Activated CD4-positive, alpha-beta T cell treated with anti-CD3 and anti-CD28 coated beads, Interleukin-2, amount 50 U/mL, for 1 hour (primary cell): ENCODE measurements at places on chromosomes 3 and 15.

GRCh38 chr3:96434651-96435050 is 379.7 kb upstream of the EPHA6 start:
- DNase-seq, result no peak

GRCh38 chr15:78772738-78773137 is 38.5 kb downstream of the ADAMTS7 start:
- no peak for DNase-seq

GRCh38 chr3:81308306-81308705 is 453.1 kb downstream of the GBE1 start:
- no peak for DNase-seq

- no peak for DNase-seq
These were observed 385.7 kb downstream of the LSAMP start for GRCh38 chr3:116059421-116060096.

- no peak for DNase-seq
These were observed 241.7 kb upstream of the HES1 start for GRCh38 chr3:193894121-193894863.

GRCh38 chr3:59277816-59278215 is 228.0 kb upstream of the CFAP20DC start:
- no peak for DNase-seq

DNA sequence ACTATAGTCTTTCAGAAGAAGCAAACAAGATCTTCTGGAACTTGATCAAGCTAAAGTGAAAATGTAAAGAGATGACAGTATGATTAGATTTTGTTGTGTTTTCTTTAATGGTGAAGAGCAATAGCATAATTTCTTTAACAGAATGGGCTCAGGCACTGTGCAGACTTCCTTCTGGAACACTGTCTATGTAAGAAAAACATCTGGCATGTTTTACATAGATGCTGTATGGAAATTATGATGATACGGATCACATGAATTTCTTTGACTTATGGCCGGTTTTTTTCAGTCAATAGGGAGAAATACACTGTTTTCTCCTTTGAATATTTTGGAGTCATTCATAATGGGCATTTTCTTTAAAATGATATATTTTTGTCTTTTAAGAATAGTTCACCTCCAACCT is 42.6 kb downstream of the PHLDB2 start:
- DNase-seq, result no peak

DNA sequence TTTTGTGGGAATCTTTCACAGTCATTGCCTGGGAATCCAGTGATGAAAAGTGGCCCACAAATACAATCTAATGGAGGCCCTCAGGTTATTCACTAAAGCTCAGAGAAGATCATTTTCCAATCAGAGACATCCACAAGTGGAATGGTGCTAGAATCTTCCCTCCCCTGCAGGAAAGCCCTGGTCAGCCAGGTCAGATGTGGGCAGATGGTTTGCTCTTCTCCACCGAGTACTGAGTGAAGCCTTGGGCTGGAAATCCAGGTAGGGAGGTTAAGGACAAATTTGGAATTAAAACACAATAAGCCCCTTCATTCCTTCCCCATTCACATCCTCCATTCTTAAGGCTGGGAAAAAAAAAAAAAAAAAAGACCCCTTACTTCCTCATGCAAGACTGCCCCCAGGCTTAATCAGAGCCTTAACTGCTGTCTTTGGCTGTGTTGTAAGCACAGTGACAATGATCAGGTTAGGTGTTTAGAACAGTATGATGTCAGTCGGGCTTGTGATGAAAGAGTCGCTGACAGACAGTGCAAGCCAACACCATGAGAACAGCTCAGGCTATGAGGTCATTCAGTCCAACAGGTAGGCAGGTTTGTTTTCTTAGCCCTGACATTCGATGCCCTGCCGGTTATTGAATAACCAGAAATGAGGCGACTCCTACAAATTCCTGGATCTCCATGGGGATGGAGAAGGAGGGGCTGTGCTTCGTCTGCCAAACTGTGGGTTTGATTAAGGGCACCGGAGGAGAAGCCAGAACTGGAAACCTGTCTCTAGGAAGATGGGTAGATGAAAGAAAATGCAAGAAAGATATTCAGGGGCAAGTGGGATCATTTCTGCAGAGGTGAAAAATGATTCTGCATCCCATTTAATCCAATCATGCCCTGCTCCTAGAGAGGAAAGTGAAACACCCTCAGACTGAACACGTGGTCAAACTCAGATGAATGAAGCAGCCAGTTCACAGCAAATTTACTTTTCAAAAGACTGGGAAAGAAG is 23.5 kb upstream of the HES1 start:
- DNase-seq, result no peak

DNA sequence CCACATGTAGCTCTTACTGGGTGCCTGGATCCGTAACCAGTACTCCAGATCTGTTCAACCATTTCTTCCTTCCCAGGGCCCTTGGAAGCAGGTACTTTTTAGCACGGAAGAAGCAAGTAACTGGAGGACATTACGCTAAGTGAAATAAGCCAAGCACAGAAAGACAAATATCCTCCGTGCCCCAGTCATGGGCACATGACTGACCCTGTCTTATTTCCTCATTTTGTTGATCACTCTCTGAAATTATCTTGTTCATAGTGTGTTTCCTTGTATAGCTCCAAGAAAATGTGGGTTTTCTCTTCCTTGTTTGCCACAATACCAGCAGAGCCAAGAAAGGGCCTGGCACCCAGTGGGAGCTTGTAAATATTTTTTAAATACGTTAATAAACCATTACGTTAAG is 32.2 kb upstream of the MTMR14 start:
- DNase-seq, result no peak

- DNase-seq, result no peak
These were observed 142.5 kb downstream of the FILIP1L start for GRCh38 chr3:99971761-99972160.

GRCh38 chr3:48405971-48406370 is 23.9 kb downstream of the PLXNB1 start:
- no peak for DNase-seq

DNA sequence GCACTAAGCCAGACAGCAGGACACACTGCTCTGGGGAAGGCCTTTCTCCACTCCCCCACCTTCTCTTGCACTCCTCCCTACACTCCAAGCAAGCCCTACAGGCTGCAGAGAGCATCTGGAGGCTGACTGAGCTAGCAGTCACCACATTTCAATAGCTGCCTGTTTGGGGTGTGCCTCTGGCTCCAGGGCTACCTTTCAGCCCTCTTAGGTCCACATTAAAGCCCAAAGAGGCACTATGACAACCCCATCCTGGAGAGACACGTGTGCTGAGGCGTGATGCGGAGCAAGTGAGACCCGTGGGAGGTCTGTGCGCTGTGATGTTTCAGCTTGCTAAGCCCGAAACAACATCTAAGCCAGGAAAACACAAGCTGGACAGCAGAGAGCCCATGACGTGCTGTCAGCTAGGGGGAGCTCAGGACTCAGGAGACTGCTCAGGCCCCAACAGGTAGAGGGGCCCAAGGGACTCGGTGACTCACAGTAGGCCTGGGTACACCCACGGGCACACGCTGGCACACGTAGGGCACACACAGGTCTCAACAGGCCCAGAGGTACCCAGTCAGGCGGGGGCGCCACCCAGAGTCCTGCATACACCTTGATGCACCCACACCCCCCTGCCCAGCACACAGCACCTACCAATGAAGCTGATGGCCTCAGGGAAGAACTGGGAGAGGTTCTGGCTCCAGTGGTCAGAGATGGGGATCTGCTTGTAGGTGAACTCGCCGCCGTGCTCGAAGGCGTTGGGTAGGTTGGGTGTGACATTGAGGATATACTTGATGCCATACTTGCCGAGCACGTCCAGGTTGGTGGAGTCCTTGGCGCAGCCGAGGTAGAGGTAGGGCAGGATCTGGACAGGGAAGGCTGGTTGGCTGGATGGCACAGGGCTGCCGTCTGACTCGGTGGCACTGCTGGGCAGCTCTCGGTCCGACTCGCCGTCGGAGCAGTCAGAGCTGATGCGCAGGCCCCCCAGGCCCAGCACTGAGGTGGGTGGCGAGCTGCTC is 2.8 kb downstream of the DUSP7 start:
- peak; percentile 33 for DNase-seq

DNA sequence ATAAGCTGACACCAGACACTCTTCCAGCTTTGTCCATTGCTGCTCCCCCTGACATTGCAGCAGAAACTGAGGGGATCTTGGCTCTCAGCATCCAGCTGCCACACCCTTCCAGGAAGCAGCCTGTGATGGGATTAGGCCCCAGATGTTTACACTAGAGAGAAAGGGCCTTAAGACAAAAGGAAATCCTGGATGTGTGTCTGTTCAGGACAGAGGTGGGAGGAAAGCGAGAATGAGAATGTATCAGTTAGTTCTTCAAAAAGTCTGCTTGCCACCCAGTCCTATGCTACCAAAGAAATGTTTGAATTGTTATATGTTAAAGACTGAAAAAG is 58.8 kb downstream of the HES1 start:
- DNase-seq, result no peak

GRCh38 chr15:48414015-48414414 is 82.8 kb downstream of the DUT start:
- DNase-seq, result no peak

DNA sequence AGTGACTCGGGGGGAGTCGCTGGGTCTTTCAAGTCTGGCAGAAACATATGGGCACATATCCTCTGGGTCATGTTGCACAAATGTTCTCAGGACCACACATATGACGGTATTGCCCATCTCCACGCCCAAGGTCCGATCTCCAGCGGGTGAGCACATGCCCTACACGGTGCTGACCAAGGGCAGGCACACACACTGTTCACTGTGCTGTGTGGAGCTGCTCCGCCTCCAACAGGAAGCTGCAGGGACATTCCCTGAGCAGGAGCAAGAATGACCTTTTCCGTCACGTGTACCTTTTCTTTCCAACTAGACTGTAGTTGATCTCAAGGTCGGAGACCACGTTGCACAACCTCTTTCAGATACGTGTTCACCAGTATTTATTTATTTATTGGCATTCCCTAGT is 41.7 kb upstream of the B3GNT5 start:
- DNase-seq, result no peak

DNA sequence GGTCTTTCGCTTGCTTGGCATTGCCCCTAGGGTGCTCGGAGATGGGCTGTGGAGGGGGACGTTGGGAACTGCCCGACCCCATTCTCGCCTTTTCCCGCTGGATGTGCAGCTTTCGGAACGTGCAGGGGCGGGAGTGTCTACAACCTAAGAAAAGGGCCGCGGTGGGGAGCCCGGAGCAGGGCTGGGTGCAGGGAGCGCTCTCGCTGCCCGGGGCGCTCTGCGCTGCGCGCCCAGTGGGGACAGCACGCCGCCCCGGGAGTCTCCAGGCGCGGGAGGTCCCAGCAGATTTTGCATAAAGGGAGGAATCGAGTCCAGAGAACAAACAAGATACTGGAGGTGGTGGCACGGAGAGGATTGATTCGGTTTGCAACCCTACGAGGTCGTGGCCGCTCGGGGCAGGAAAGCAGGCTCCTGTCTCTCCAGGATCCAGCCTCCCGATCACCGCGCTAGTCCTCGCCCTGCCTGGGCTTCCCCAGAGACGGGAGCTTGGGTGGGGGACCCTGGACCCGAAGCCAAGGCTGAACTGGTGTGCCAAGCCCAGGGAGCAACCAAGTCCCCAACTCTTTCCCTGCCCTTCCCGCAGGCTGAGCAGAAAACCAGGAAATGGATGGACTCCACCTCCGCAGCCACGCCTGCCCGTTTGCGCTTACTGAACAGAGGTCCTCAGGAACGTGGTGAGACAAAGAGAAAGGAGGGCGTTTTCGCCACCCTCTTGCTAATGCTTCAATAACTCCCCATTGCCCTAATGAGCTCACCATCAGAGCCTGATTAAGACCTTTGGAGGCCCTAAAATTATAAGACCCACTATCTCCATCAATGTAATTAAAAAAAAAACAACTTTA is 59.7 kb downstream of the NOX5 start:
- no peak for DNase-seq

GRCh38 chr3:53842436-53843194 is 3.6 kb downstream of the CHDH start:
- DNase-seq, result no peak

DNA sequence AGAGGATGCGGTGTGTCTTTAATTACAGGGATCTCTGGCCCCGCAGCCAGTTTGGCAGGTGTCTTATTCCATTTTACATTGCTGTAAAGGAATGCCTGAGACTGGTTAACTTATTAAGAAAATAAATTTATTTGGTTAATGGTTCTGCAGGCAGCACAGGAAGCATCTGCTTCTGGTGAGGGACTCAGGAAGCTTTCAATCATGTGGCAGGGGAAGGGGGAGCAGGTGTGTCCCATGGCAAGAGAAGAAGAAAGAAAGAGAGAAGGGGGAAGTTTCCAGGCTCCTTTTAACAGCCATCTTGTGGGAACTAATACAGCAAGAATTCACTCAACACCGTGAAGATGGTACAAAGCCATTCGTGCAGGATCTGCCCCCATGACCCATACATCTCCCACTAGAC is 128.0 kb upstream of the CRBN start:
- no peak for DNase-seq

DNA sequence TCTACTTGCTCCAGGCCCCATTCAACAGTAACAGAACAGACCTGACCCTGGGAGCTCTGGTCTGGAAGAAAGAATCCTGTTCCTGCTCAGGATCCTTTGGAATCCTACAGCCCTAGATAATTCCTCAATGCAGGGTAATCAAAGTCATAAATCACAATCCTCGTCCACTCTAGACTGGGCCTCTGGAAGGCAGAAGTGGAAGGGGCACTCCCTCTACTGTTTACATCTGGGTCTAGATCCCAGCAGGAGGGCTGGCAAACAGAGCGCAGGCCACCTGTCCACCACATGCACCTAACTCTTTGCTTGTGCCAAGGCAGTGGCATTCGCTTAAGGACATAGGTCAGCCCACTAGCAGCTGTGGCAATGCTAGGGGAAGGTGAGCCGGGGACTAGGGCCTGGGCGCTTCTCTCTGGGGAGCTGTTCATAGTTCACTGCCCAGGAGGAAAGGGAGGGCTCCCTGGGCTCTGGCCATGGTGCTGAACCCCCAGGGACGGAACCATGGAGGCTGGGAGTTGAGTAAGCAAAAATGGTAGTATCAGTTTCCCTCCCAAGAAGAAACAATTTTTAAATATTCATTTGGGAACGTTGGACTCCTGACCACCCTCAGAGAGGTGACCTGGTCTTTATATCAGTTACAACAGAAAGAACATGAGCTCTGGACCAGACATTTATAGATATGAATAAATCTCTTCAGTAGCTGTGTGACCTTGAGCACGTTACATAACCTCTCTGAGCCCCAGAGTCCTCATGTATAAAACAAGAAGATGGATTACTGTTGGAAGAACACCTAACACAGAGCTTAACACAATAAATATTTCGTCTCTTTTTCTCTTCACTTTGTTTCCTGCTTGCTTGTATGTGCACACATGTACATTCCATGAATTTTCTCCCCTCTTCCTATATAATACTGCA is 90.2 kb downstream of the NTRK3 start:
- DNase-seq, result no peak

DNA sequence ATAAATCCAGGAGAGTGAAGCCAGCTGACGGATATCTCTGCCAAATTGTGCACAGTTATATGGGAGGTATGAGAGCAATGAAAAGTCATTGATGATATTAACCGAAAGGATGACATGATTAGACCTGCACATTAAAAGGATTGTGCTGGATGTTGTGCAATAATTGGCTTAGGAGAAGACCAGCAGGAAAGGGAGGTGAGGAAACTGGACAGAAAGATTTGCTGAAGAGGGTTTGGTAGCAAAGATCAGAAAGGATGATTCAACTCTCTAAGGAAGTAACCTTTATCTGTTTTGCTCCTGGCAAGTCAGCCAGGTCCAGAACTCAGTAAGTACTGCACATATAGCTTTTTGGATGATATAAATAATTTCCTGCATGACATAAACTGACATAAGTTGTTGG is 704.7 kb downstream of the GRM7 start:
- DNase-seq, result no peak
